ENCODE measurements at places on chromosomes 5 and 9.

DNA sequence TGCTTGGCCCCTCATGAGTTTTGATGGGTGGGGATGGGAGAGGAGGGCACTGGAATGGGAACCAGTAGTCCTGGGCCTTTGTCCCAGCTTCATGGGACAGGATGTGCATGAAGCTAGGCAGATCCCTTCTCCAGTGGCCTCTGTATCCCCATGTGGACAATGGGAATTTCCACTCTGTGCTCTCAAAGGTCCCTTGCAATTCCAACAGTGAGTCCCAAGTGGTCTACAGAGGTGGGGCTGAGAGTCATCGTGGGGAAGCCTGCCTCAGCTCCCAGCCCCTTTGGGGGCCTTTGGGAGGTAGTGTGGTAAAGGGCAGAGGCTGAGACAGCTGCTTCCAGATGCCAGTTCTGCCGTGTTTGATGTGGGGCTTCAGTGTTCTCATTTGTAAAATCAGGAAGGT lies 1.9 kb upstream of the PHYHD1 start:
- DNase-seq = no peak

DNA sequence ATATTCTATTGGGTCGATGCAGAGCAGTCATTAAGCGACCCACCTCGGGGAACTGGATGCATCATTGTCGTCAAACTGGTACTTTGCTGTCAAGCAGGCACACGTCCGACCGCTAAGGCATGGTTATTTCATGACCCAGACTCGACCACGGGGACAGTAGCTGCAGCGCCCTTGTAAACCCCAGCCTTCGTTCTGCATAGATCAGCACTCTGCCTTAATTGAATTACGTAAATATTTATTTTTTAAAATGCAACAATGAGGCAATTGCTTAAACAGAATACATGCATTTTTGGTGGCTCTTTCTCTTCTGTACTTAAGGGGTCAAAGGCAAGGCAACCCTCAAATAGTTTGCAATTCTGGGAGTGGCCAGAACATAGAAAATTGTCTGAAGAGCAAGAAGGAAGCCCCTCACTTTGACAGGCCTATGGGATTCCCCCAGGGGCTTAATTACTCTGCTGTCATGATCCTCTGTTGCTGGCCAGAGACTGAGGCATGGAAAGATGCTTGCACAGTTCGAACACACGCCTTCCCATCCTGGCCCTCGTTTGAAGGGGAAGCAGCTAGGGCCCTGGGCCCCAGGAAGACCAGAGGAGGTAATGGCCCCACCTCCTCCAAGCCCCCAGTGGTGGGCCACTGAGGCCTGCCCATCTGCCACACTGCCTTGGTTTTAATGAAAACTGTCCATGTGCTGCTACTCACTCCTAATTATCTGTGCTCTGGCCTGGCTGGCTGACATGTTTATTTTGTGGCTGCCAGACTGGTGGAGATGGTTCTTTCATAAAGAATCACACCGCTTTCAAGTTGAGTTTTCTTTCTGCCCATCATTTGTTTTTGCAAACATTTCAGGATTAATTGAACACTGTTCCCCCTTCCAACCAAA lies 169.7 kb upstream of the MAST4 start:
- no peak for DNase-seq

GRCh38 chr5:124301850-124302249 lies 444.6 kb downstream of the ZNF608 start:
- DNase-seq = no peak

- peak; percentile 12 for DNase-seq
Observed at GRCh38 chr9:12702160-12702758, 9.1 kb downstream of the TYRP1 start.

DNA sequence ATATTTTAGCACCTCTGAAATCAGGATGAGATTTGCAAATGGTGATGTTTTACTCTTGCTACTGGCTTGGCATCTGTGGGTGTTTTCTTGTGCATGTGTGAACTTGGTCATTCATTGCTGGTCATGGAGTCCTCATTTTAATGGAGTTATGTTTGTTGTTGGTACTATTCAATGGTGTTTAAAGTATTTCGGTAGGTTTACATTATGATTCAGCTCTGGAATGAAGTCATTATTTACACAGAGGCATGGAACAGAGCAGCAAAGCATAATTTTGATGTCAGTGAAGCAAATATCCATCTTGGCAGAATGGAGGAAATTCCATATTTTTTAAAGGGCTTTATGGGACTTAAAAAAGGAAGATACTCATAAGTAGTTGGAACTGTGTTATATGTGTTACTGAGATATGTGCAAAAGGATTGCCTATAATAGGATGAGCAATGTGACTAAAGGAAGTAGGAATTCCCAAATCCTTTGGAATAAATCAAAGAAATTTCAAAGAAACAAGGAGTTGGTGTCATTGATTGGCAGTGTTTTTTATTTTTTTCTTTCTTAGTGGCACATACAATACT lies 147.4 kb downstream of the ACTBL2 start:
- DNase-seq = peak; percentile 87

GRCh38 chr5:11224436-11225187 lies 463.6 kb upstream of the DAP start:
- DNase-seq = peak; percentile 20

DNA sequence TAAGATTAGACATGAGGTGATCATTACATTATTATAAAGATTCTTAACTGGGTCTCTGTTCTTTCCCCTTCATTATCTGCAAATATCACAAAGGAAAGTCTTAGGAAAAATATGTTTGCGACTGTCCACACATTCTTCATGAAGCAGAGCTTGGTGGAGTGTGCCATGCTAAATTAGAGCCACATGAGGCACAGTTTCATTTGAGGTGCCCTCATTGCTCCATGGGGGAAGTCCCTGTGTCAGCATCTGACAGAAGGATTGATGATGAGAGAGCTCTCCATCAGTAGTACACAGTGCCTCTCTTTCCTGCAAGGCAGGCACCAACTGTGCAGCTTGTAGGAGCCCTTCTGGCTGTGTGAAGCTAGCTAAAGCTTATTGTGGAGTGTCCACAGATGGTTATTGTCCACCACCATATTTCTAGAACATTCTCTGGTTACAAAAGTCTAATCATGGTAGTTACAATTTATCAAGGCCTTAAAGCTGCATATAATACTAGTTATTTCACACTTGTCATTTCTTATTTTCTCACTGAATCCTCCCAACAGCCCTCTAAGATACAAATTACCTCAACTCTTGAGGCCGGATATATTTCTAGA lies 63.9 kb downstream of the C9orf152 start:
- peak; percentile 57 for DNase-seq

- DNase-seq = no peak
Observed at GRCh38 chr5:72434056-72434780, 73.0 kb downstream of the ZNF366 start.

DNA sequence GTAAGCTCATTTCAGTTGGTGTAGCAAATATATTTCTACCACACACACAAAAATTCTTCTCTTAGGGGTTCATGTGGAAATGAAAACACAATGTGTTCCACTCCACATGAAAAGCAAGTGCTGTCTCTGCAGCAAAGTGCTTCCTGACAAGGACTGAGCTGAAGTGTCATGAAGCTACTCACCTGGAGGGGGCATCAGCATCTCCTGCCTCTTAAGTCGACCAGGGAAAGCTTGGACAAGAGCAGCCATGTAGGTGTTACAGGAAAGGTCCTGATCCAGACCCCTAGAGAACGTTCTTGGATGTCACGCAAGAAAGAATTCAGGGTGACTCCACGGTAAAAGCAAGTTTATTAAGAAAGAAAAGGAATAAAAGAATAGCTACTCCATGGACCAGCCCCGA lies 62.8 kb downstream of the SV2C start:
- peak; percentile 61 for DNase-seq

GRCh38 chr5:179180061-179180610 lies 120.0 kb downstream of the ZNF354C start:
- DNase-seq = no peak

DNA sequence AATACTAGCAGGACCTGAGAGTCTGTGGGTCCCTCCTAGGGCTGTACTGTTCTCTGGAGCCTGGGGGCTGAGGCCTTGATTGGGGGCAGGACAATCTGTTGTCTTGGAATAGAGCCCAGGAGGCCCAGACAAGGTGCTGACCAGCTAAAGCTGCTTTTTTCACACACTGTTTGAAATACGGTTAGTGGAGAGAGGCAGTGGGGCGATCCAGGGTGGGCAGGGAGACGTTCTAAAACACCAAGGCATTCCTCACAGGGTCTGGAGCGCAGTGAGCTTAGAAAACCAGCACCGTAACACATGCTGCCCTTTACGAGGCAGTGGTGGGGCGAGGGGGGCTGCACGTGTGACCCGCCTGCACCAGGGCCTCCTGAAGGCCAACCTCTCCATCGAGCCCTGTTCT lies 55.1 kb downstream of the EHMT1 start:
- DNase-seq = no peak

GRCh38 chr5:135073761-135074345 lies 39.8 kb upstream of the PITX1 start:
- DNase-seq = no peak

DNA sequence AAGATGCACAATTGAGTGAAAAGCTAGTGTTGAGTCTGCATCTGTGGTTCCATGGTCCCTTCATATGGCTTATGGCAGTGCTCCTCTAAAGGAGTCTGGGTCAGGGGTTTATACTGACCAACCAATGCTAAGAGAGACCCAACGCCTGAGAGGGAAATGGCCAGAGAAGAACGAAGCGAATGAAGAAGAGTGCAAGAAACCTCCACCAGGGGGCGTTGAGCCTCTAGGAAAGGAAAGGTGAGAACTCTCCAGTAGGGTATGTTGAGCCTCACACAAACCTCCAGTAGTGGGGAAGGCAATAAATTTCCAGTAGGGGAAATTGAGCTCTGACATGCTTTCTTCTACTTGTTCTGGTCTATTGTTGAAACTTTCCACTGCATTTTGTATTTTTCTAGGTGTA lies 470.6 kb downstream of the PRDM9 start:
- DNase-seq = peak; percentile 82

GRCh38 chr5:137862251-137862650 lies 5.4 kb upstream of the MYOT start:
- DNase-seq = no peak

GRCh38 chr9:37329576-37329975 lies 92.9 kb upstream of the GRHPR start:
- peak; percentile 55 for DNase-seq

DNA sequence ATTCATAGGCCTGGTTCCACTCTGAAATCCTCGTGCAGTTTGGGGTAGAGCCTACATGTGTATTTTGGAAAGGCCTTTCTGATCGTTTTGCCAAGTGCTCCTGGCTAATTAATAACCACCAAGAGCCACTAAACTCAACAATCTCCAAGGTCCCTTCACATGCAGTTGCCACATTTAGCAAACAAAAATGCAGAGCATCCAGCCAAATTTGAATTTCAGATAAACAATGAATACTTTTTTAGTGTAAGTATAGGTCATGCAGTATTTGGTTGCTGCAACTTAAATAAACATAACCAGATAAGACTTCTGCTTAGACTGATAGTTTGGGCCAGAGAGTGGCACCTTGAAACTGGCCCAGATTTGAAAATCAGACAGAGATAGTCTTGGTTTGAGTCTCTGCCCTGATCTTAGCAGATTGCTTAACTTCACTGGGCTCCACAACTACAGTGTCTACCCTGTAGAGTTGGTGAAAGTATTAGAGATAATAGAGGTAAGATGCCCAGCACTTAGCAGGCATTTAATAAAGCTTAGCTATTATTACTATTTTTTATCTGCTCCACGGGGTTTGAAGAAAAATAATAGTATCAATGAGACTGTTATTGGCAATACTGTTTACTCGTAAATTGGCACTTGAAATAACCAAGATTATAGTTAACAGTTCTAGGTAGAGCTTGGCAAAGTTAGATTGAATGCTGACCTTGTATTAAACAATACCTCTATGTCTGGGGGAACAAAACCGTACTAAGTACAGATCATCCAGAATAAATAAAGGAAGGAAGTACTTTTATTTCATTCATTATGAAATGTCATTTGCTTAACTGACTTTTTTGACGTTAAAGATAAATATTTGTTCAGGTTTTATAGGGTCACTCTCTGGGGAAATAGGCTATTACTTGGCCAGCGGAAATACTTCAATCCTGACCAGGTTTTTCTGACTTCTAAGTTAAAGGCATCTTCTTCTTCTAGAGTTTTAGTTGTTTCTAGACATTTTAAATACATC lies 274.8 kb downstream of the DOCK8 start:
- peak; percentile 0 for DNase-seq

DNA sequence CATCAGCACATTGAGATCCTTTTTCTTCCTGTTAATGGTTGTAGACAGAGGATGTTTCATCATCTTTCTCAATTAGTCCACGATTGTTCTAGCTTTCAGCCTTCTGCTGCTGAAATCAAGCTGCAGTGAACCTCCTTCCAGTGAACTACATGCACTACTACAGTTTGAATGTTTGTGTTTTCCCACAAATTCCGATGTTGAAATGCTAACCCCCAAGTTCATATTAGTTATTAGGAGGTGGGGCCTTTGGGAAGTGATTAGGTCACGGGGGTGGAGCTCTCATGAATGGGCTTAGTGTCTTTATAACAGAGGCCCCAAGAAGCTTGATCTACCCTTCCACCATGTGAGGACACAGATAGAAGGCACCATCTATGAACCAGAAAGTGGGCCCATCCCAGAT lies 32.9 kb downstream of the NSG2 start:
- DNase-seq = peak; percentile 39

DNA sequence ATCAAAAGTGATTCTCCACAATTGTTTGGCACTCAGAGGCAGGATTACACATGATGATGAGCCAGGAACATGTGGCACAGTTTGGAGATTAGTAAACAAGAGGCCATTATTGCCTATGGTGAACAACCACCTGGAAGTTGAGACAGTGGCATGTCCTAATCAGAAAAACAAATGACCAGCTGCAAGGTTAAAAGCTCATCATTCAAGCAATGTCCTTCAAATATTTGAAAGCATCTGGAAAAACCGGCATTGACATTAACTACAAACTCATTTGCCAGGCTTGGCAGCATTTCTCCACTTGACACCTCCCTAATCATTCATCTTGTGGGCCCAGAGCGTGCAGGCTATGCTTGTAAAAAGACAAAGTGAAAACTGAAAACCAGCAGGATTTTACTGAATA lies 80.6 kb upstream of the MEGF10 start:
- DNase-seq = peak; percentile 62

DNA sequence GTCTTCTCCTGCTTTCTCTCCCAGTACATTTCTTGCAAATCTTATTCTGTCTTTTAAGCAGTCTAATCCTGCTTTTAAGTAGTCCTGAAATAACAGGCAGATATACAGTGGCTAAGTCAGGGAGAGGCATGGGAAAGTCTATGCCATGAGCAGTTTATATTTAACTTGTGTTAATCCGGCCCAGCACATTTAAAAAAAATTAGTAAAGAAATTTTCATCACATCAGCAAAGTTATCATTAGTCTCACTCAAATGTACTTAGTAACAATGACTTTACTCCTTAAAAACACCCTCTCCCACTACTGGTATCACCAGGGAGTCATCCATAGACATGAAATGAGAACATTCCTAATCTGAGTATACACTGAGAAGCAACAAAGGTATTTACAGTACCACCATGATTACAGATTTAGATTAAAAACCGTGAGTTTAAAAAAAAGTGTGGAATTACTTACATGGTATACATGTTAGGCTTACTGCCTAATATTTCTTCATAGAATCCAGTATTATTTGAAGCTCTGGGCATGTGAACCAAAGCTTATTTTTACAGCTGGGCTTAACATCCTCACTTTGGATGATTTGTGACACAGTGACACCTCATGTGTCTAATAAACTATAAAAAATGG lies 75.9 kb upstream of the DAB2 start:
- no peak for DNase-seq

- no peak for DNase-seq
Observed at GRCh38 chr5:139461698-139462097, 845 bp downstream of the ECSCR start.

Data from DMS53 (cell line).